ENCODE measurements at places on chromosomes 13 and 19. TPM values are rescaled to one million over a fixed set of nuclear protein-coding genes. Genes with fewer than 3 reads are reported as not detected.
A peak's percentile ranks its signal among the peaks of the same experiment; 100 is the strongest.

ZNF681 gene
- 2.0 TPM for total RNA-seq

CLDN10 gene
- total RNA-seq: 10.5 TPM

- peaks cover 5% of the 10 kb centered on the region for H3K36me3 ChIP-seq
- no peak overlapping the region for H3K27ac ChIP-seq
- no peak for DNase-seq
- H3K4me3 ChIP-seq: no peak overlapping the region
- H3K4me1 ChIP-seq: no peaks in the 10 kb centered on the region
Observed at GRCh38 chr13:112510987-112511685, 76.8 kb downstream of the TUBGCP3 start.

ONECUT3 gene
- 16.5 TPM for total RNA-seq

- H3K4me1 ChIP-seq: no peaks in the 10 kb centered on the region
- no peaks in the 10 kb centered on the region for H3K36me3 ChIP-seq
Observed at GRCh38 chr13:41402691-41403511, 54.4 kb upstream of the RGCC start.

FOXA3 gene
- total RNA-seq: 0.26 TPM

SUPT5H gene
- 1,614 TPM for total RNA-seq

GRCh38 chr19:13120031-13120430 lies 2.0 kb downstream of the NACC1 start:
- peaks cover 5% of the 10 kb centered on the region for H3K36me3 ChIP-seq
- no peak for DNase-seq
- no peaks in the 10 kb centered on the region for H3K27me3 ChIP-seq
- peaks cover 22% of the 10 kb centered on the region for H3K4me1 ChIP-seq
- peak overlapping the region; percentile 79 for H3K27ac ChIP-seq

DNA sequence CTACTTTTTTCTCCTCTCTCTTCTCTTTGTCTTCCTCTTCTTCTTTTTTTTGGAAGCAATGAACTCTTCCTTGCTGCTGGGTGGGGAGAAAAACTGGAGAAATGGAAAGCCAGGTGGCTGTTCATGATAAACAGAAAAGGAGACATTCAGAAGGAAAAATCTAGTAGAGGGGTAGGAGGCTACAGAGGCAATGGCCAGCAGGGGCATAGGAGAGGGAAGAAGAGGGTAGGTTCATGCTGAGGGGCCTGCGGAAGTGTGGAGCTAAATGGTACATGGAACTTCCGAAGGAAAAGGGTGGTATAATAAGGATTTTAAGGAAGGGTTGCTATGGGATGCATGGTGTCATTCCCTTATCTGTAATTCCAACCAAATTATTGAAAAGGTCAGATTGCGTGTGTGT lies 17.5 kb upstream of the HS6ST3 start:
- H3K36me3 ChIP-seq: no peaks in the 10 kb centered on the region
- peaks cover 3% of the 10 kb centered on the region for H3K27me3 ChIP-seq
- no peaks in the 10 kb centered on the region for H3K4me1 ChIP-seq
- no peak for DNase-seq

GRCh38 chr13:23725922-23726321 lies 155.7 kb downstream of the TNFRSF19 start:
- DNase-seq: no peak
- no peak overlapping the region for H3K4me3 ChIP-seq
- no peak overlapping the region for H3K27ac ChIP-seq
- H3K27me3 ChIP-seq: no peaks in the 10 kb centered on the region

SYCN gene
- total RNA-seq: 0.33 TPM

- H3K36me3 ChIP-seq: no peaks in the 10 kb centered on the region
- no peak overlapping the region for H3K4me3 ChIP-seq
- no peak overlapping the region for H3K27ac ChIP-seq
- H3K4me1 ChIP-seq: no peaks in the 10 kb centered on the region
Observed at GRCh38 chr13:51130348-51130747, 19.3 kb upstream of the C13orf42 start.

- H3K4me3 ChIP-seq: no peak overlapping the region
- DNase-seq: no peak
Observed at GRCh38 chr13:43268632-43269031, 245.2 kb downstream of the DNAJC15 start.

STARD13 gene
- 6.5 TPM for total RNA-seq

DNA sequence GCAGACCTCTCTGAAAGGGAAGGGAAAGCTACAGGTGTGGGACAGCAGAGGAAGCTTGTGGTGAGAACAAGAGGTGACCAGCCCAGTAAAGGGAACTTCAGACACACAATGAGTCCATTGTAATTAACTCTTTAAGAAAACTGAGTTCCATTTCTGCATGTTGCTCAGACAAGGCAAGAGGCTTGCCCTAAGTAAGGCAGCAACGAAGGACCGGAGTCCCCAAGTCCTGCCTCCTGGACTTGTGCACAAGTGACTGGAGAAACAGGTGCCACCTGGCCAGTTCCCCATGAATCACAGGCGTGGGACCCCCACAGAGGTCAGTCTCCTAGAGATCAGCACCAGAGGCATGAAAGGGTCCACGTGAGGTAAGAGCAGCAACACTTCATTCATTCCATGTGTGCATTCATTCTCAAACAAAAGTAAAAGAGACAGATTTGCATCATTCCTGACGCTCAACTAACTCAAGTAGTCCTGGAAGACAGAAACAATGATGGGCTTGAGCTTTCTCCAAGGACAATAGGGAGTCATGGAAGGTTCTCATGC lies 14.7 kb upstream of the SIGLEC6 start:
- no peaks in the 10 kb centered on the region for H3K36me3 ChIP-seq
- no peak overlapping the region for H3K27ac ChIP-seq
- DNase-seq: no peak
- H3K4me3 ChIP-seq: no peak overlapping the region
- no peaks in the 10 kb centered on the region for H3K4me1 ChIP-seq

DNA sequence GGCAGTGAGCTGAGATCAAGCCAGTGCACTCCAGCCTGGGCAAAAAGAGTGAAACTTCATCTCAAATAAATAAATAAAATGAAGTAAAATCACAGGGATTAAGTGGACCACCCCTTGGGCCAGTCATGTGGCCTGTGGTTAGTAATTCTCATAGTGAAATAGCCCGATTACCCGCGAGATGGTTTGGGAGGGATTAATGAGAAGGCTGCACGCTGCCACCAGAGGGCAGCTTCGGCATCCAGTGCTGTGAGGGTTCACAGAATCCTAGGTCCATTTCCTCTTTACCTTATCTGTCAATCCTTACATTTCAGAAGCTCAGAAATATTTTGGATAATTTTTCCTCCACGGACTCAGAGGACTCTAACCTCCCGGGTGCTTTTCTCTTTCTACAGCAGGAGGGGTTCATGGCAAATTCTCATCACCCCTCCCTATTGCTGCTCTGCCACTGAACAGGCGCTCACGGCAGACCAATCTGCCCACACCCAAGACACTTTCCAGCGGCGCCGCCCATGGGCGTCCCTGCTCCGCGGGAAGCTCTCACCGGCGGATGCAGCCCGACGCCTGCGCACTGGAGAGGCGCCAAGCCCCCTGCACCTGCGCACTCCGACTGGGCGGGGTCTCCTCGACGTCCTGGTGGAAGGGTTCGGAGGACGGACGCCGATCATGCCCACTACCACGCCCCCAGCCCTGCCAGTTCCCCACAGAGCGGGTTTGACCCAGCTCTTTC lies 11.0 kb downstream of the ZNF835 start:
- H3K27ac ChIP-seq: no peak overlapping the region
- no peaks in the 10 kb centered on the region for H3K36me3 ChIP-seq
- no peaks in the 10 kb centered on the region for H3K4me1 ChIP-seq
- no peaks in the 10 kb centered on the region for H3K27me3 ChIP-seq
- DNase-seq: no peak
- H3K4me3 ChIP-seq: no peak overlapping the region

NLRP11 gene
- 0.18 TPM for total RNA-seq

DNA sequence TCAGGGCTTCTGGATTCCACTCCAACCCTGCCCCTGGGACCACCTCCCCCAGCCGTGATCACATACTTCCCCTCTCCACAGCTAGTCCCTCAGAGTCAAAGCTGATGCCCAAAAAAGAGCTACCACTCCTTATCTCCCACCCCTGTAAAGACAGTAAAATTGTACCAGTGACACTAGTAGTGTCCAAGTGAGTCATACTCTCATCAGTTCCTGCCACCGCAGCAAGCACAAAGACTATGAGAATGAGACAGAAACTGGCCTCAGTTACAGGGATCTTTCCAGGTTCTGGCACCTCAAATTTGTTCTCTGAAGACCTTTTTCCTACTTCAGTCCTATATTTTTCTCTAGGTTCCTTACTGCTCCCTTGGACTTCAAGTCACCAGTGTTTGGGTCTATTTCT lies 144.2 kb downstream of the SPRY2 start:
- H3K36me3 ChIP-seq: no peaks in the 10 kb centered on the region
- H3K27ac ChIP-seq: no peak overlapping the region
- no peaks in the 10 kb centered on the region for H3K4me1 ChIP-seq
- no peaks in the 10 kb centered on the region for H3K27me3 ChIP-seq
- no peak overlapping the region for H3K4me3 ChIP-seq

DNA sequence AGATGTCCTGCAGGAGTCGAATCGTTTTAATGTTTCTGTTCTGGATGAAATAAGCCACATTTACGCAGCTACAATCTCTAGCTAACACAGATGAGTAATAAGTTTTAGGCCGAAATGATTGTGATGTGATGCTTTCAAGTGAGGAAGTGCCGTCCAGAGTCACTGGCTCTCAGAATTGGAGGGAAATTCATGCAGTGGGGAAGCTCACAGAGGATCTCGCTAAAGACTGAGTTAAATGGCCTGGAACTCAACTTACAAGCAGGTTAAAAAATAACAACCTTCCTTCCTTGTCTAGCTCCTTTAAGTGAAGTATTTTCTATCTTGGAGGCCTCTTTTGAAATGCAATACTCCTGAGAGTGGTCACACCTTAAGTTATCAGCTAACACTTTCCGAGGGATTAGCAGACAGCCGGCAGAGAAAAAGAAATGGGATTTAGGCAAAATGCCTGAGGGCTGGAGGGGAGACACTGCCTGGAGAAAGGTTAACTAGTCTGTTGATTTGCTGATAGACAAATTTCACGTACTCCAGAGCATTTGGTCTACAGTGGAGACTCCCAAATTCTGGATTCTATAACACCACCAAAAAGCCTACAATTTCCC lies 74.2 kb downstream of the IRS2 start:
- H3K27me3 ChIP-seq: no peaks in the 10 kb centered on the region
- no peaks in the 10 kb centered on the region for H3K36me3 ChIP-seq
- H3K4me3 ChIP-seq: no peak overlapping the region
- no peak overlapping the region for H3K27ac ChIP-seq
- no peak for DNase-seq

IQCN gene
- total RNA-seq: 2.5 TPM

NLRP7 gene
- total RNA-seq: not detected

DNA sequence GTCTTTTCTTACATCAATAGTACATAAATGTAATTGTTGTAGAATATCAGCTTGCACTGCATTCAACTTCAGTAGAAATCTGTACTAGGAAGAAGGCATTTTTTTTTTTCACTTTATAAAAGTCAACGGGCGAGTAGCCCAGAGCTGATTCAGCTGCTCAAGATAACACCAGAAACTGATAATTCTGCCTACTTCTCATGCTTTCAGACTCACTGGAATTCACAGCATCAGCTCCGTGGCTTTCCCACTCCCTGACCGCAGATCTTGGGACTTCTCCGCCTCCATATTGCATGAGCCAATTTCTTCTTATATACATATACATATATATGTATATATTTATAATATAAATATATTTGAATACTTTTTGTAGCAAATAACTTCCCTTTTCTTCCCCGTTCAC lies 263.1 kb upstream of the RXFP2 start:
- H3K4me1 ChIP-seq: no peaks in the 10 kb centered on the region
- H3K4me3 ChIP-seq: no peak overlapping the region
- H3K27me3 ChIP-seq: no peaks in the 10 kb centered on the region

DNA sequence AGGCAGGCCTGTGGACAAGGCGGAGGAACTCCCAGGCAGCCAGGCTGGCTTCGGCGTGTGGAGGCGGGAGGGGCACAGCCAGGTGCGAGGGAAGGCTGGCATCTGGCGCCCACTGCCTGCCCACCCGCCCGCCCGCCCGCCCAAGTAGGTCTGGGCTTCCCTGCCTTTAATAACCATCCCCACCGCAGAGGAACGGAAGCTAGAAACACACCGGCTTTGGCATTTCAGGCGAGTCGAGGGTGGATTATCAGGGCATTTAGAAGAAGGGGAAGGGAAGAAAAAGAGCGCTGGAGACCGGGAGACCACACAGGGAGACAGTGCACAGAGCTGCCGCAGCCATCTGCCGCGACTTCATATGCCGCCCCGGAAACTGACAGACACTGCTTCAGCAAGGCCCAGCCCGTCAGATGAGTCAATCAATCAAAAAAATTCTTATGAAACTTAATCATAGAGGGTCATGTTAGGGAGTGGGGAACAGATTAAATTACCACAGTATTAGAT lies 199.7 kb downstream of the TSHZ3 start:
- H3K4me1 ChIP-seq: no peaks in the 10 kb centered on the region
- DNase-seq: no peak
- H3K4me3 ChIP-seq: no peak overlapping the region

- no peak for DNase-seq
- no peak overlapping the region for H3K4me3 ChIP-seq
- no peak overlapping the region for H3K27ac ChIP-seq
- no peaks in the 10 kb centered on the region for H3K36me3 ChIP-seq
- H3K4me1 ChIP-seq: no peaks in the 10 kb centered on the region
Observed at GRCh38 chr13:59363313-59363712, 800.4 kb downstream of the DIAPH3 start.

GRCh38 chr13:56066321-56066720 lies 1074.4 kb upstream of the PRR20A start:
- H3K36me3 ChIP-seq: no peaks in the 10 kb centered on the region
- no peak for DNase-seq
- no peaks in the 10 kb centered on the region for H3K4me1 ChIP-seq
- H3K27me3 ChIP-seq: no peaks in the 10 kb centered on the region

DNA sequence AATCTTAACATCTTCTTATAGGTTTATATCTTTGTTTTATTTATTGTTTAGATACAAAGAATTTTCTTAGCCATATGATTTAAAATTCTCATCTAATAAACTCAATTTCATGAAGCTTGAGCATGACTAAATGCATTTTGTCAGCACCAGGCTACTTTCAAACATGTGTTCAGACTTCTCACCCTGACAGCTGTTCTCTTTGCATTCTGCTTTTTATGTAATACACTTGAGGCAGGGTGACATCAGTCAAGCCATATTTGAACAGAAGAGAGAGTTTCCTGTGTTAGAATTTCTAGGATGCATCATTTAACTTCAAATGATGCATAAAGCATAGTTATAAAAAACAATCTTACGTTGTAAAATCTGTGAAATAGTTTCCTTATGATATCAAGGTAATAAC lies 1295.1 kb upstream of the PCDH20 start:
- DNase-seq: no peak
- H3K27me3 ChIP-seq: no peaks in the 10 kb centered on the region
- H3K27ac ChIP-seq: no peak overlapping the region

GRCh38 chr19:40687525-40688016 lies 2.9 kb downstream of the NUMBL start:
- no peak for DNase-seq
- no peak overlapping the region for H3K27ac ChIP-seq
- H3K4me1 ChIP-seq: peaks cover 9% of the 10 kb centered on the region
- no peaks in the 10 kb centered on the region for H3K36me3 ChIP-seq
- H3K4me3 ChIP-seq: no peak overlapping the region

PSG6 gene
- not detected for total RNA-seq

PSG7 gene
- total RNA-seq: not detected
